ENCODE measurements at places on chromosomes 12 and 14.
A peak's percentile ranks its signal among the peaks of the same experiment; 100 is the strongest.

- no peak for DNase-seq
Measured at GRCh38 chr14:62528296-62528695, 517.0 kb downstream of the KCNH5 start.

GRCh38 chr12:23238957-23239356, 614.0 kb downstream of the ETNK1 start:
- DNase-seq: no peak

- DNase-seq: peak; percentile 96
Measured at GRCh38 chr12:118981285-118982211, at the start of gene SRRM4. TSS of gene SRRM4 (plus strand) at chr12:118981541. CDS start at chr12:118981883, 342 bp downstream.

- peak; percentile 90 for DNase-seq
Measured at GRCh38 chr12:459430-460258, at the start of gene B4GALNT3. TSS of gene B4GALNT3 (plus strand) at chr12:459939. CDS start at chr12:460377, 438 bp downstream.

DNA sequence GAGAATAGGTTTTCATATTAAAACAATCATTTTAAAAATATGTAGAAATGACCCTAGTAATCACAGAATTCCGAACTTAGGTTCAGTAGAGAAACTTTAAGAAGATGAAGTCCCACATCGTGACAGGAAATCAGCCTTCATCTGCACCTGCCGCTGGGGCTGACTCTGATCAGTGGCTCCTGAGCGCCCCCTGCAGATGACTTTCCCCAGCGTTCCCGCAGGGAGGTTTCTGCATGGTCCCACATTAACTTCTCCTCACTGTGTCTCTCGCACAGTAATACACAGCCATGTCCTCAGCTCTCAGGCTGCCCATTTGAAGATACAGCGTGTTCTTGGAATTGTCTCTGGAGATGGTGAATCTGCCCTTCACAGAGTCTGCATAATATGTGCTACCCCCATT, 1131.1 kb downstream of the TMEM121 start:
- DNase-seq: no peak

DNA sequence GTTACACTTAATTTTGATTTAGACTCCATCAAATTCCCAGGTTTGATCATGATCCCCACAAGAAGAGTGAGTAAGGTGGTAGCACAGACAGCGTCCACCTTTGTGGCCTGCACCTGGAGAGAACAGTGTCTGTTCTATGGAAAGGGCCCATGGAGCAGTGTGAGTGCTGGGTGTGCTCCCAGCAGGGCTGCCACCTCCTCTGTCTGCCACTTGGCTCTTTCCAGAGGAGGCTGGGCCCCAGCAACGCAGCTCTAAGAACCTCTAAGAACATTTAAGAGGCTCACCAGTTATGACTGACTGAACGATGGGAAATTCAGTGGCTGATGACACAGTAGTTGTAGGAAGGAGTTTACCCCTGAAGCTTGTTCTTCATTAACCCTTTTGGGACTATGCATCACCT, 17.3 kb downstream of the VDR start:
- no peak for DNase-seq

DNA sequence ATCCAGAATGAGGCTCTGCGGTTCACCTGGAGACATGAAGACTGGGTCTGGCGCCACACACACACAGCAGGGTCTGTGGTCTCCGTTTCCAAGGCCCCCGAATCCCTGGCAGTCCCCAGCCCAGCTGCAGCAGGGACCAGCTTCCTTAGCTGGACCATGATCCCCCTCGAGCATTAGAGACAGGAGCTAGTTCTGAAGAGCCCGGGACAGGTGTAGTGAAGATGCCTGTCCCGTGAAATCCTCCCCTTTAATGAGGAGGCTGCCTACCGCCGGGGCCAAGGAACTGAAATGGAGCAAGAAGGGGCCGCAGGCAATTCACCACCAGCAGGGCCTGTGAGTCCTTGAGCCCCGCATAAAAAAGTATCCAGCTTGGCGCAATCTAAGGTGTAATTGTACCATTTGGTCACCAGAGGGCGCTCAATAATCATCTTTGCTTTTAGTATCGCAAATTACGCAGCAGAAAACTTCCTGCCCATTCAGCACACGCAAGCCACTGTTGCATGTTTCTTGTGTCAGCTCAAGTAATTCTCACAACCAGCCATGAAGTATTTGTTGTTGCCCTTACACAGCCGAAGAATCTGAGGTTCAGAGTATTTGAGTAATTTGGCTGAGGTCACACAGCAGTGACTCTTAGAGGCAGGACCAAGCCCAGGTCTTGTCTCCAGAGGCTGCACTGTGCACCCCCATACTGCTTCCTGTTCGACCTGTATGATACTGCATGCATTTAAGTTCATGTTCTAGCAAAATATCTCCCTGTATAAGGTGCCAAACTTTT, 54.3 kb upstream of the PPP2R5C start:
- DNase-seq: peak; percentile 71
